Stimulated activated CD8-positive, alpha-beta memory T cell treated with anti-CD3 and anti-CD28 coated beads, Interleukin-4, amount 100 ng/mL, for 1 hour (primary cell): ENCODE measurements at places on chromosomes 7 and 10.

- DNase-seq, result peak; percentile 29
Observed at GRCh38 chr10:84352251-84352842, 24.0 kb downstream of the CCSER2 start.

- no peak for DNase-seq
Observed at GRCh38 chr10:114779803-114780576, 41.6 kb upstream of the FHIP2A start.

- DNase-seq, result no peak
Observed at GRCh38 chr10:77188521-77188920, 449.1 kb downstream of the KCNMA1 start.

DNA sequence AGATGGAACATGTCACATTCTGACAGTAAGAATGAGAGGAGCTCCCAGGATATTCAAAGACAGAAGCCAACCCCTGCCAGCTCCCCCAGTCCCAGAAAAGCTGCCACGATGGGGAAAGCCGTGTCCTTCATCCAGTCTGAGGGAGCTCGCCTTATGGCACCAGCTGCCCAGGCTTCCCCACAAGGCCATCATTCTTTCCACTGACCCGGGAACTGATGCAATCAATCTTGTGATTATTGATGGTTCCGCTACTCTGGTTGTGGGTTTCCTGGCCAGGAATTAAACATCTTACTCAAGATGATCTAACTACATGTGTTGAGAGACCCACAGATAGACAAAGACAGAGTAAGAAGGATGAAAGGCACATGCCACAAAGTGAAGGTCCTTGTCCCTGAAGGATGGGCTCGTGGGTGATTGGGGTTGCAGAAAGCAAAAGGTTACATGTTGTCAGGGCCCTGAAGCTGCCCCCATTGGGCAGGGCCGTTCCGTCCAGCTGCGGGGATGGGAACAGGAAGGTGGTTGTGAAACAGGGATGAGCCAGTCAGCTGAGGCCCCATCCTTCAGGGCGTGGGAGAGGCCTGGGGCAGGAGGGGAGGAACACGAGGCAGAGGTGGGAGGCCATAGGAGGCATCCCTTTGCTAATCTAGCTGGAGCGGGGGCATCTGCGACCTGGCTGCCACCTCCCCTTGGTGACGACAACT, 127.6 kb downstream of the OAT start:
- no peak for DNase-seq

GRCh38 chr7:73746378-73746777, 7.8 kb upstream of the ABHD11 start:
- no peak for DNase-seq

GRCh38 chr10:101047268-101047667, 14.5 kb upstream of the KAZALD1 start:
- DNase-seq, result no peak

GRCh38 chr7:6244021-6244420, 28.4 kb downstream of the CYTH3 start:
- no peak for DNase-seq

- no peak for DNase-seq
Observed at GRCh38 chr10:88361494-88361893, 221.6 kb downstream of the RNLS start.

- no peak for DNase-seq
Observed at GRCh38 chr7:132243463-132243862, 332.8 kb downstream of the PLXNA4 start.

GRCh38 chr10:13984647-13985155, 346.0 kb downstream of the FRMD4A start:
- DNase-seq, result no peak

- DNase-seq, result no peak
Observed at GRCh38 chr10:22648547-22648961, 65.8 kb downstream of the PIP4K2A start.

DNA sequence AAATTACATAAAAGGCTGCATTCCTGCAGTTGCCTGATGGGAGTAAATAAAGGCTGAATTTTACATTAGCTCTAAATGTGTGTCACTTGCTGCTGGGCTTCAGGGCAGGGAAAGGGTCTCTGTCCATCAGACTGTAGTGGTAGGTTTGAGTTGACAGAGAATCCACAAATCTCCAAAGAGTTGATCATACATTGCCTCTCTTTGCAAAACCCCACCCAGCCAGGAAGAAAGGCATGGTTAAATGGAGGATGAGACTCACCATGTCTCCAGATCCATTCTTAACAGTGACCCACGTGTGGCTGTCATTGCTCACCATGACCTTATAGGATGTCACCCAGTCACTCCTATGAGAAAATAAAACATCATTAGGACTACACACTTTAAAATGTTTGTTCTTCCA, 92.8 kb downstream of the CPXM2 start:
- no peak for DNase-seq

- DNase-seq, result no peak
Observed at GRCh38 chr7:102424129-102424551, 9.2 kb upstream of the ORAI2 start.

DNA sequence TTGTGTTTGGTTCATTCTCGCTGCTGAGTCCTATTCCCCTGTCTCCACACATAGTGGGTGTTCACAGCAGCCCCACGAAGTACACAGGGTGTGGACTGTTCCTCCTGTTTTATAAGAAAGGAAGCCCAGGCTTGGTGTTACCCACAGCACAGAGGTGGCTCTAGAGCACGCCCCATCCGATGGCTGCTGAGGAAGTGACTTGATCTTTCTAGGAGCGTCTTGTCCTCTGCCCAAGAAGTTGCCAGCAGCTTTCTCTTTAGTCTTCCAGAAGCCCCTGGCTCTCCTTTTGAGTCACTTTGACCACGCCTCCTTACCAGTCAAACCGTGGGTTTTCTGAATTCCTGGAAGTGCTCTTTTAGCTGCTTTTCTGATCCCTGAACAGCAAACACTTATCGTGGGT, 94.0 kb downstream of the GRK5 start:
- no peak for DNase-seq

GRCh38 chr7:140384894-140385545, 13.3 kb downstream of the SLC37A3 start:
- no peak for DNase-seq
